Stimulated activated CD8-positive, alpha-beta memory T cell treated with anti-CD3 and anti-CD28 coated beads, Interleukin-7, amount 100 ng/mL, for 24 hours (primary cell): ENCODE measurements at places on chromosomes 4 and X.

GRCh38 chrX:31099536-31100090, 27.8 kb upstream of the FTHL17 start:
- no peak for DNase-seq

GRCh38 chr4:133598779-133599178, 449.7 kb downstream of the PCDH10 start:
- DNase-seq: no peak

DNA sequence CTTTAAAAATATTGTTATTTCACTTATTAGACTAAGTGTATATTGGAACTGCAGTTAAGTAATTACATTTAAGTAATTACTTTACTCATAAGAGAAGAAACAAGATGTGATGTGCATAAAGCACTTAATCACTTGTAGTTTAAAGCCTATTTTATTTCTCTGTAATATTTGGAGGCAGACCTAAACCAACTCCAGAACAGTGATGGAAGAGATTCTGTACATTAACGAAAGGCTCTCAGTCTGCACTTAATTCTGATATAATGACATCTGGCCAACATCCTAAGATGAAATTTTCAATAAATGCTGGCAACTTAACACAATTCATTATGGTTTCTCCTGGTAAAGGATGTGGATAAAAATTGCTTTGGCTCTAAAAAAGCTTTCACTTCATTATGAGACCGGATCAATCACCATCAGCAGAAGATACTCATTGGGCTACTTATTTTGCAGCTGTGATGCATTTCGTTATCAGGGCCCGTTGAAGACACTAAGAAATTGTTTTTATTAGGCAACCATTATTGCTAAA, 342.6 kb downstream of the C4orf33 start:
- no peak for DNase-seq

- DNase-seq: no peak
Measured at GRCh38 chr4:174241162-174241561, 42.3 kb downstream of the FBXO8 start.

- DNase-seq: no peak
Measured at GRCh38 chrX:9458516-9459078, 6.3 kb upstream of the TBL1X start.

DNA sequence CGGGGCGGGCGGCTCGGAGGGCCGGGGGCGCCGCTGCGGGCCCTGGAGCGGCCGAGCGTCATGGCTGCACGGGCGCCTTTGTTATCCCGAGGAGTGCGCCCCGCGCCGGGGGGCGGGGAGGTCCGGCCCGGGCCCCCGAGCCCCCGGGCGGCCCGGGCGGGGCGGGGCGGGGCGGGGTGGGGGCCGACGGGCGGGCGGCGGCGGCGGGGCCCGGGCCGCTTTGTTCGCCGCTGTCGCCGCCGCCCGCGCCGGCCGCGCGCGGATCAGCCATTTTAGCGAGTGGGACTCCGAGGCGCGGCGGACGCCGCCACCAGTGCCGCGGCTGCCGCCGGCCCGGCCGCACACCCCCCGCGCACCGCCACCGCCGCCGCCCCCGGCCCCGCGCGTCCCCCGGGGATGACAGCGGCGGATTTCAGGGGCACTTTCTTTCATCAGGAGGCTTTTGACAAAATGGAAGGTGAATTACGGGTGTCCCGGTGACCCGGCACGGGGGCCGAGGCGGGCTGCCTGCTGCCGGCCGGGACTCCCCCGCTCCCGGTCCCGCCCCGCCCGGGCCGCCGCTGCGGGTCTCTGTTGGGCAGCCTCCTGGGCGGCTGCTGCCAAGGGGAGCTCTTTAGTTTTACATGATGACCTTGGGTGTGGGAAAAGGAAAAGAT, 1.2 kb downstream of the HMGB3 start:
- no peak for DNase-seq

GRCh38 chrX:11908371-11908770, 150.3 kb downstream of the MSL3 start:
- no peak for DNase-seq
